ENCODE measurements at places on chromosomes 4 and X.

- DNase-seq = no peak
Measured at GRCh38 chrX:131975851-131976250, 47.3 kb upstream of the STK26 start.

GRCh38 chr4:40412866-40413795 is 78.0 kb downstream of the CHRNA9 start:
- no peak for DNase-seq

DNA sequence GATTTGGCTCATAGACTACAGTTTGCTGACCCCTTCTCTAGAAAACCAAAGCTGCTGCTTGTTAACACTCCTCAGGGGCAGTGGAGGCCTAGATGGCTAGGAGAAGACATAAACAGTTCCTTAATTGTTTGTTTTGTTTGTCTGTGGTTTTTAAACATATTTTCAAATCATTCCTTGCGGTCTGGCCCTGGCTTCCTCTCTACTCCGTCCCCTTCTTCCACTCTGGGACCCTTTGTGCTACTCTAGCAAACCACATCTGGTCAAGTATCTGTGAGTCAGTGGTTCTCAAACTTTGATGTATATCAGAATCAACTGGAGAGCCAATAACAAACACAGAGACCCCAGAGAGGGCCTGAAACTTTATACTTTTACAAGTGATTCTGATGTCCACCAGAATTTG is 36.1 kb downstream of the FRMPD4 start:
- no peak for DNase-seq

DNA sequence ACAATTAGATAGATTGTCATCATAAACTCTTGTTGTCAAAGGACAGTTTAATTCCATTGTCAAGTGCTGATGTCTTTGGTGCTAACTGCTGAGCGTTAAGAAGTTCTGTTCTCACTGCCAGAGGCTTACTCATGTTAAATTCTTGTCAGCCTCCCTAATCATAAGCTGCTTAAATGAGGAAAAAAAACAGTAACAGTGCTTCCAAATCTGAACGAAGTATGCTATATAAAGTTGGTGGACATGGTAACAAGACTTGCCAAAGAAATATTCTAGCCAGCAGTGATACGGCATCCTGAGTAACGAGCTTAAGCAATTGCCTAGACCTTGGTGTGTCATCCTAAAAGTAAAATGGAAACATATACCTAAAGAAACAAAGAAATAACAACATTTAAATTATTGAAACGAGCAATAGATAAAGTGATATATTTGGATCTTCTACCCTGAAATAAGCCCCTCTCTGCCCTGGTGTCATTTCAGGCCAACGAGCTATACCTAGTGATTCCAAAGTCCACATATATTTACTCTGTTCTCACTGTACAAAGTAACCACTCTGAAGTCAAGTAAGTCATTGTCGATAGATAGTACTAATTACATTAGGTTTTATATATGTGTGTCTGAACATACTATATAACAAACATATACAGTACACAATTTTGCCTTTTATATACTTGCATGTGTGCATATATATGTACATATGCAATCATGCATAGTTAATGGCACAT is 339.7 kb upstream of the HS3ST1 start:
- no peak for DNase-seq

DNA sequence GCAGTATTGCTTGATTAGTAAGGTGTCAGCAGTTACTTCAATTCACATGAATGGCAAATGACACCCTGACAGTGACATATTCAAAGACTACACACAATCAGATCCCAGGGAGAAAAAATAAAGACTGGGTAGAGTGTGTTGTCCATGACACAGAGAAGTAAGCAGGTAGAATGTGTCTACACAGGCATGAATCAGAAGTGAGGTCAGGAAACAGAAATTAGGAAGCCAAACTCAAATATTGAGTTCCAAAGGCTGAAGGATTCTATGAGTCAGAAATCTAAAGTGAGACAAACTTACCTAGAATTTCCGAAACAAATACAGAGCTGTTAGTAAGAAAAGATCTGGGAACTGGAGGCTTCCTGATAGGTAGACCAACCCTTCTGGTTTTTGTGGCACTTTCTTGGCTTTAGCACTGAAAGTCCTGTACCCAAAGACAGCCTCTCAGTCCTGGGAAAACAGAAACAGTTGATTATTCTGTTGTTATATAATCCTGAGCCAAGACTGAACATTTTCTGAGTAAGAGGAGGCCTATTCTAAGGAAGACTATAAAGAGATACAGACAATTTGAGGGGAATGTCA is 24.3 kb upstream of the GLRA2 start:
- DNase-seq = no peak

DNA sequence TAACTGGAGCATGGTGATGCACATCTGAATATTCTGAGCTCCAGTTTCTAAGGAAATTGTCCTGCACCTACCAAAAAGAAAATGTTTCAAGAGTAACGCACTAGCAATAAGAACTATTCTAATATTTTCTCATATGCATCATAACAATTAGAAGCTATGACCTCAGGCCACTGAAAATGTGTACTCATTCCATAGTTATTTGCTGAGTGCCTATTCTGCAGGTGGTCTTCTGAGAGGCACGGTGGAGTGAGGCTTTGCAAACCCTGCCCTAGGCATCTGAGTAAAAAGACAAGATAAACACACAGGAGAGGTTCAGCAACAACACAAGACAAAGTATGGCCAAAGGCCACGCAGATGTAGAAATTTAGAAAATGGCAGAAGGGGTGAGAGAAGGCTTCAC is 23.7 kb downstream of the SLC10A6 start:
- no peak for DNase-seq

DNA sequence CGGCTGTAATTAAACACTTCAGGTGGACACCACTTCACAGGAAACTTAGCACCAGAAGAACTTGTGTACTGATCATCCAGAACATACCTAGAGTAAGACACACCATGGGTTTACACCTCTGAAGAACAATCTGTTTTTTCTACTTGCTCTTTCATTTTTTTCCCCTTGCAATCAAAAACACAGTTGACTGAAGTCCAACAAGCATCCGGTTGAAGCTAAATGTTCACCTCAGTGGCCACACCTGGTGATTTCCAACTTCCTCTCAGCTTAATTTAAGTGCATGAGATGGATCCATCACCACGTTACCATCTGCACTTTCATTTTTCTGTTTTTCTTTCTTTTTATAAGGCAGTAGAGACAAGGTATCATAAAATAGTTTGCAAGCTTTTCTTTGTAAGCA is 4.9 kb upstream of the TXK start:
- DNase-seq = no peak

- no peak for DNase-seq
Measured at GRCh38 chrX:49880668-49881067, 1.4 kb downstream of the USP27X start.

All from NCI-H524 (cell line).